ENCODE measurements at places on chromosomes 4 and X. TPM values are rescaled to one million over a fixed set of nuclear protein-coding genes. Genes with fewer than 3 reads are reported as not detected.

- no peak for DNase-seq
Measured at GRCh38 chrX:123878252-123878721, 18.4 kb downstream of the XIAP start.

GRCh38 chrX:78123190-78123589 is 16.3 kb downstream of the TAF9B start:
- DNase-seq: no peak

Gene DHX15
- 178 TPM for polyA plus RNA-seq

- DNase-seq: no peak
Measured at GRCh38 chr4:40349561-40350198, 14.5 kb downstream of the CHRNA9 start.

DNA sequence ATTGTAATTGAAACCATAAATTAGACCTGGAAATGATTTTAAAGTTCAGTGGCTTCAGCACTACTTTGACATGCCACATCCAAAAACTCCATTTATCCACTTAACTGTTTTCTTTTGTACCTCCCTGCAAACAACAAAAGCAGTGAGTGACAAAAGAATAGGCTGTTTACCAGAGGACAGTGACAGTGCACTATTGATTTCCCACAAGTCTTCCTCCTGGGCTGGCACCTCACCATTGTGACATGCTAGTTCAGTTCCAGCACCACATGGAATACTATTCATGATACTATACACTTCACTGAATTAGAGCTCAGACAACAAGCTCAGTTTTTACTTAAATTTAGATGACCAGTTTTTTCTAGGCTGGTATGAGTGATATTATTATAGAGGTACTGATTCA is 29.3 kb downstream of the MOSPD2 start:
- no peak for DNase-seq

DNA sequence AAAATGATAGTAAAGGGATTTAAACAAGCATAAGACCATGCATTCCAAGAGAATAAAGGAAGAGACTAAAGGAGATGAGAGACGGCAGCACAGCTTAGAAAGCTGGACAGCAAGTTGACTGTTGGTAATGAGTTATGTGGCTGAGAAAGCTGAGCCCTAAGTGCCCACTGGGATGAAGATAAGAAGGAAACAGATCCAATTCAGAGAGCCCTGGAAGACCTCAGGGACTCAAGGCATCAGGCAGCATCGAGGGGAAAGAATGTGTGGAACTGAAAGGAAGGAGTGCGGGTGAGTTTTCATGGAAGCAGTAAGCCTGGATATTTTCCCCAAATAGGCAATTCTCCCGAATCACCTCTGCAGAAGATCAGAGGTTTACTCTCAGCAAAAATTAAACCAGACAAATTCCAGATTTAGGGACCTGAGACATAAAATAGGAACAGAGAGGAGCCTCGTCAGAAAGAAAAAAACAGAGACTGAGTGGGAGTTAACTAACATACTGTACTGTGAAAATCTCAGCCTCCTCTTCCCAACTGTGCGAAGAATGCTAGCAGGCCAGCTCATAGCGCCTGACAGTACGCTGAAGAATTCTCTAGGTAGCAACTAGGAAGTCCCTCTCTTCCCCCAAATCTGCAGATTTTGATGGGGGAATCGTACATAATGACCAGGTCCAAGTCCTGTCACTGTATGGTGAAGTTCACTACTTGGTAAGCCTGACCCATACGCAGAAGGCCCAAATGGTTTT is 187.7 kb upstream of the TAPT1 start:
- DNase-seq: no peak

DNA sequence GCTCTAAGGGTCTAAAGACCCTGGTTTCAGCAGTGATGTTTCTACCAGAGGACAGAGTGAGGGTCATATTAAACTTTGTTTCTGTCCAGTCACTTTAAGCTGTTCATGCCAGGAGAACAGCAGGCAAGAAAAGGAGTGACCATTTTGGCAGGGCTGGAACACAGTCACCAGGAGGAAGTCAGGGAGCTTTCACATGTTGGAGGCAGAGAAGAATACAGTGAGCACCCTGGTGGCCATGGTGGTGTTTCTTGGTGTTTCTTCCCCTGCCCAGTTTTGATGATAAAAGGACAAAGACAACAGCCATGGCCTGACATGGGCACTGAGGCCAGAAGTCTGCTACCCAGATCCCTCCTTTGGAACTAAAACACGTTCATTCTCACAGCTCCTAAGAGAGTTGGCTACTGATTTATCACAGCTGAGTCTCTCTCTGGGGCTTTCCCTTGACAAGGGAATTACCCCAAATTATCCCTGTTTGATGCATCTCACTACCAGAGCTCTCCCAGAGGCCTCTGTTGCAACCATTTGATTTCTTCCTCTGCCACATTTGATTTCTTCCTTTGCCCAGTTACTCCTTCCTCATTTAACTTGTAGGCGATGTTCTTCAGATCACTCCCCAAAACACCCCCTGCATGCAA is 106.4 kb upstream of the NWD2 start:
- DNase-seq: no peak

Gene SSX2
- not detected for polyA plus RNA-seq

GRCh38 chr4:123159479-123159878 is 237.1 kb upstream of the NUDT6 start:
- no peak for DNase-seq

Gene PHKA1
- polyA plus RNA-seq: not detected

DNA sequence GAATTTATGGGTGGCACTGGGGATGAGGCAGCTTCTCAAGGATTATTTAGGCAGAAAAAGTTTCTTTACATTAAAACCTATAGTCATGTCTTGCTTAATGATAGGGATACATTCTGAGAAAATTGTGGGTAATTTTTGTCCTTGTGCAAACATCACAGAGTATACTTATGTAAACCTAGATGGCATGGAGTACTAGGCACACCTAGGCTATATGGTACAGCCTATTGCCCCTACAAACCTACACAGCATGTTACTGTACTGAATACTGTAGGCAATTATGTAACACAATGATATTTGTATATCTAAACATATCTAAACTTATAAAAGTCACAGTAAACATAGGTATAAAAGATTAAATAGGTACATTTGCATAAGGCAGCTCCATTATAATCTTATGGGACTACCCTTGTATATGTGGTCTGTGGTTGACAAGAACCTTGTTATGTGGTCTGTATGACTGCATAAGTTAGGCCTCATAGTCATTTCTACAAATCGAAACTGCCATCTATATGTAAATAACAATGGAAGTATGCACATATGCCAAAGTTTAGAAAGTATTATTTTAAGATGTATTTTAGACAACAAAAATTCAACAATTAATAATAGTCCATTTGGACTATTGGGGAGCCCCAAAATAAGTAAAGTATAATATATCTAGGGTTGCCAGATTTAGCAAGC is 87.3 kb downstream of the CFAP299 start:
- no peak for DNase-seq

Gene RADX
- 12.3 TPM for polyA plus RNA-seq
